ENCODE measurements at places on chromosomes 7 and 10. TPM values are rescaled to one million over a fixed set of nuclear protein-coding genes. Genes with fewer than 3 reads are reported as not detected.

Gene ATOH7
- total RNA-seq, result not detected

Gene C7orf57
- not detected for total RNA-seq

Gene TMEM120A
- 27.2 TPM for total RNA-seq

Gene GRID2IP
- 0.33 TPM for total RNA-seq

Gene TNRC18
- 36.9 TPM for total RNA-seq

DNA sequence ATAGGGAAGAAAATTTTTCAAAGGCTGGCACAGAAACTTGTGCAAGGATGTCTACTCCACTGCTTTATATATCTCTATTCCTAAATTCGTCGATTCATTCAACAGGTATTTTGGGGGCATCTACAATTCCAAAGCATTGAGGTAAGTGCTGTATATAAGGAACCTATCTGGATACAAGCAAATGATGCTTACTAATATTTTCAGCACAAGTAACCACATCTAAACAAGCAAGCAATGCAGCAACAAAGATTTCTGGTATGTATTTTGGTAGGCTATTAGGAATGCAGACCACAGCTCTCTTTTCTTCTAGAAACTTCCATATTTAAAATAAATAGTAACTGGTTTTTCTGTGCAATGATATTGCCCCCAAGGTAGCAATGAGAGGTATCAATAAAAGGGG is 183.9 kb downstream of the SGMS1 start:
- DNase-seq, result no peak

DNA sequence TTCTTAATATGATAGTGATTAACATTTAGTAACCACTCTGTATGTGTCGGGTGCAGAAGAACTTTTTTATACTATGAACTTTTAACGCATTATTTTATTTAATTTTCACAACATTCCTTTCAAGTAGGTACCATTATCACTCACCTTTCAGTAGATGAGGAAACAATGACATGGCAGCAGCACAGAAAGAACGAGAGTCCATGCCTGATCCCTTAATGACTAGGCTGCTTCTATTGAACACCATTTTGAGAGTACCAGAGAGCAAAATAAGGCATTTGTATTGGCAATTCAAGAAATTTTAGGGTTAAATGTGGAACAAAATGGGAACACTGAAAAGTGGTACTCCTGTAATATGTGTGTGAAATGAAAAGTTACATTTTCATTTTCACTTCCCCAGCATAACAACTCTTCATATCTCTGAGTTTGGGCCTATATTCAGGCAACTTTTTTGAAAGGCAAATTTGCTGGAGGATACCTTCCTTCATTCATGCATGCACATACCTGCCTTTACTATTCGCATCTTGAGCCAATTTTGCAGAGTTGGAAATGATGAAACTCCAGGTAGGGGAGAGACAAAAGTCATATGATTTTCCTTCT is 12.8 kb downstream of the LRRN3 start:
- DNase-seq, result no peak

DNA sequence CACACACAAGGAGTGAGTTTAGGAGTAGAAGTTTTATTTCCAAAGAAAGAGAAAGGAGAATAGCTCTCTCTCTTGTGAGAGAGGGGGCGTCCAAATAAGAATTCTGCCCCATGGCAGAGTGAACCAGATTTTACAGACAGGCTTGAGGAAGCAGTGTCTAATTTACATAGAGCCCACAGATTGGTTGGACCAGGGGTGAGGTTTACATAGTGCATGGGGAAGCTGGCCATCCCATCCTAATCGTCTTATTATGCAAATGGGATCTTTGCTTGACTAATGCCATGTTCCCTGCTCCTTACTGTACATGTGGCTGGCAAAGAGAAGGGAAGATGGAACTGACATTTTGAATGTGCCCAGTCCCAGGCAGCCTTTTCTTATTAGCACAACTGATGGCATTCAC is 60.0 kb upstream of the ACSM6 start:
- no peak for DNase-seq

GRCh38 chr10:31702005-31702404 is 226.6 kb downstream of the ARHGAP12 start:
- no peak for DNase-seq

GRCh38 chr7:113628948-113629847 is 289.6 kb downstream of the PPP1R3A start:
- DNase-seq, result no peak

DNA sequence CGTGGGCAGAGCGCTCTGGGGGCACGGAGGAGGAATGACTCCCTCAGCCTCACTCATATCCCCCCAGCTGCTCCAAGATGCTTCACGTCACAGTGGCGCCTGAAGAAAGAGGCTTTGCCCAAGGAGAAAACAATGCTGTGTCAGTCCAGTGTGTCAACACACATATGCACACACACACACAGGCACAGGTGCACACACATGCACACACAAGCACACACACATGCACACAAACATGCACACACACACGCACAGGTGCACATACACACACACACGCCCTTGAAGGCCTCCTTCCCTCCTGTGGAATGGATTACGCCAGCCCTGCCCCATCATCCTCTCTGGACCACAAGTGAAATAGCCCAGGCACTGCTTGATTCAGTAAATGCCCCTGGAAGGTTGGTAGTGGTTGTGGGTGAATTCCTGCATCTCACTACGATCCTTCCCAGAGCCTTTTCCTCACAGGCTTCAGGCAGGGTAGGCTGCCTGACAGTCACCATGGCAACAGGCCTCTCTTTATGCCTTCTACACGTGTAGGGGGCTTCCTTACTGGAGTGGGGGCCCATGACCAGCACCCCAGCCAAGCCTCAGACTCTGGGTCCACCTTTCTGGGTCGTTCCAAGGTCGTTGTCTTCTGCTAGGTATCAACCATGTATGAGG is 371.5 kb upstream of the PODXL start:
- no peak for DNase-seq

DNA sequence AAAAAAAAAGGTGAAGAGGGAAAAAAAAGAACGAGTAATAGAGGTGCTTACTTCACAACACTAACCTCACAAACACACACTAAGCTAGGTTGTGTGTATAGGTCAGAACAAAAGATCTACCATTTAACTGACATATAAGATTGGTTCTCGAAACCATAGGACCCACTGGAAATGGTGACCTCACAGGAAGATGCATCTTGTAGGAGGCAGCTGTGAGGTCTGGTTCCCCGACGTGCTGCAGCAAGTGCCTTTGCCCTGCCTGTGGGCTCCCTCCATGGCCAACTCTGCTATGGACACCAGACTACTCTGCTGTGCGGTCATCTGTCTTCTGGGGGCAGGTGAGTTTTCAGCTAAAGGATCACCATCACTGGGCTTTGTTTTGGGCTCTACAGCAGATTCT is 133.8 kb upstream of the PRSS1 start:
- no peak for DNase-seq

DNA sequence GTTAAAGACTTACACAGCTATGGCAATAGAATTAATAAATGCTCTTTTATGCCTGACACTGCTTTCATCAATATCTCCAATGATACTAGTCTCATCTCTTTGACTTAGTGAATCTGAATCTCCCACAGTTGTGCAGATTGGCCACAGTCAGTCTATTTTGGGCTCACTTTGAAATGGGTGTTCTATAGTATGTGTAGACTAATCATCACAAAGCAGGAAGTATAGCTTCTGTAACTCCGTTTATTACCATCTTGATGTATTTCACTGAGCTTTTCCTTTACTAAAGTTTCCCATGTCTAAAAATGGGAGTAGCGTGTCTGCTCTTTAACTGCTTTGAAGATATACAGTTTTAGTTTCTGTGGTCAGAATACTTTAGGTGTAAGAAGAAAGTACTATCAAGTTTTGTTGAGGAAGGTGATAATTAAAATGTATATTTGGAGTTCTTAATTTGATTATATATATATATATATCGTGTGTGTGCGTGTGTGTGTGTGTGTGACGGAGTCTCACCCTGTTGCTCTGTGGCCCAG is 70.1 kb downstream of the ST7 start:
- DNase-seq, result no peak

- no peak for DNase-seq
Observed at GRCh38 chr7:100435401-100436304, 644 bp downstream of the PPP1R35 start.

Measured in breast epithelium (tissue), 4 donors.